Common myeloid progenitor, CD34-positive (primary cell): ENCODE measurements at places on chromosomes 2 and 18.
A peak's percentile ranks its signal among the peaks of the same experiment; 100 is the strongest.

GRCh38 chr2:39938035-39938835 lies 159.2 kb upstream of the THUMPD2 start:
- no peaks in the 10 kb centered on the region for H3K27me3 ChIP-seq
- H3K4me1 ChIP-seq, result peaks cover 8% of the 10 kb centered on the region
- H3K4me3 ChIP-seq, result no peak overlapping the region
- no peaks in the 10 kb centered on the region for H3K36me3 ChIP-seq
- no peak for DNase-seq

- H3K4me1 ChIP-seq, result peaks cover 4% of the 10 kb centered on the region
- H3K27ac ChIP-seq, result peak overlapping the region; percentile 78
- no peaks in the 10 kb centered on the region for H3K36me3 ChIP-seq
- no peak for DNase-seq
These were observed 9.4 kb upstream of the TXNDC2 start for GRCh38 chr18:9876212-9876866.

- H3K36me3 ChIP-seq, result no peaks in the 10 kb centered on the region
- no peaks in the 10 kb centered on the region for H3K4me1 ChIP-seq
- H3K4me3 ChIP-seq, result no peak overlapping the region
- no peaks in the 10 kb centered on the region for H3K27me3 ChIP-seq
These were observed 519.8 kb upstream of the ZNF804A start for GRCh38 chr2:184078496-184078895.

DNA sequence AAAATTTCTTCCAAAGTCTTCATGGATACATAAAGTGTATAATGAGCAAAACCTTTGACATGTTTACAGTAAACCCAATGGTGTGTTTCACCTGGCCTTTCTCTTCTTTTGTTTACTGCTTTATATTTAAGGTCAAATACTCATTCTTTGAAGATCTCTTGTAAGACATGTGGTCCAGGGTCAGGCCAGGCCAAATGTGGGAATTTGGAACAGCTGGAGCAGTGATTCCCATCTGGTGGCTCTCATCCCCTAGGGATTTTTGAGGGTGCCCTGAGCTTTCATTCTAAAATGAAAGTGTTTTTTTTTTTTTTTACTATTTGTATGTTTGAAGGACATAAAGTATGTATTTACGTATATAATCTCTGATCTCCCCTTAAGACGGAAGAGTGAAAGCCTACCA lies 13.8 kb upstream of the MGAT5 start:
- H3K27me3 ChIP-seq, result no peaks in the 10 kb centered on the region
- no peak overlapping the region for H3K4me3 ChIP-seq
- DNase-seq, result no peak
- H3K4me1 ChIP-seq, result peaks cover 3% of the 10 kb centered on the region
- H3K36me3 ChIP-seq, result no peaks in the 10 kb centered on the region

DNA sequence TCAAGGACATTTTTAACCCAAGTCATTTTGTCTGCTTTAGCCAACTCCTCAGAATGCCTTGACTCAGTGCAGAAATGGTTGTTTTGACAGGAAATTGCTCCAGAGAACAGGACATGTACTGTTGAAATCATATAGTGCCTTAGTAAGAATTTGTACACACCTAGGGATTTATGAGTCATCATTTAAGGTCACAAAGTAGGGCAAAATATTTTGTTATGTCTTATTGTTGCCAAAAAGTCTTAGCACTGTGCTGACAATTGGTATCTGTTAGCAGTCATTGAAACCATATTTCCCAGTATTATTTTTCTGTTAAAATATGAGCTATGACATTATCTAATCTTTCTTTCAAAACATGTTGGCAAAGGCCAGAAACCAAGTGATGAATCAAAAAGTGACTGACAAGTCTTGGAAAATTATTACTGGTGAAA lies 104.5 kb downstream of the OSBPL6 start:
- no peaks in the 10 kb centered on the region for H3K36me3 ChIP-seq
- no peaks in the 10 kb centered on the region for H3K27me3 ChIP-seq
- H3K27ac ChIP-seq, result no peak overlapping the region
- H3K4me3 ChIP-seq, result no peak overlapping the region
- DNase-seq, result no peak

GRCh38 chr2:55408918-55409868 lies 10.5 kb downstream of the CCDC88A start:
- peak; percentile 53 for DNase-seq
- no peak overlapping the region for H3K27ac ChIP-seq
- no peak overlapping the region for H3K4me3 ChIP-seq
- H3K4me1 ChIP-seq, result no peaks in the 10 kb centered on the region

GRCh38 chr18:46096651-46097300 lies 1.3 kb downstream of the ATP5F1A start:
- peaks cover 18% of the 10 kb centered on the region for H3K4me1 ChIP-seq
- peak; percentile 30 for DNase-seq
- H3K4me3 ChIP-seq, result peak overlapping the region; percentile 96
- peak overlapping the region; percentile 97 for H3K27ac ChIP-seq
- H3K36me3 ChIP-seq, result peaks cover 14% of the 10 kb centered on the region
- H3K27me3 ChIP-seq, result no peaks in the 10 kb centered on the region

DNA sequence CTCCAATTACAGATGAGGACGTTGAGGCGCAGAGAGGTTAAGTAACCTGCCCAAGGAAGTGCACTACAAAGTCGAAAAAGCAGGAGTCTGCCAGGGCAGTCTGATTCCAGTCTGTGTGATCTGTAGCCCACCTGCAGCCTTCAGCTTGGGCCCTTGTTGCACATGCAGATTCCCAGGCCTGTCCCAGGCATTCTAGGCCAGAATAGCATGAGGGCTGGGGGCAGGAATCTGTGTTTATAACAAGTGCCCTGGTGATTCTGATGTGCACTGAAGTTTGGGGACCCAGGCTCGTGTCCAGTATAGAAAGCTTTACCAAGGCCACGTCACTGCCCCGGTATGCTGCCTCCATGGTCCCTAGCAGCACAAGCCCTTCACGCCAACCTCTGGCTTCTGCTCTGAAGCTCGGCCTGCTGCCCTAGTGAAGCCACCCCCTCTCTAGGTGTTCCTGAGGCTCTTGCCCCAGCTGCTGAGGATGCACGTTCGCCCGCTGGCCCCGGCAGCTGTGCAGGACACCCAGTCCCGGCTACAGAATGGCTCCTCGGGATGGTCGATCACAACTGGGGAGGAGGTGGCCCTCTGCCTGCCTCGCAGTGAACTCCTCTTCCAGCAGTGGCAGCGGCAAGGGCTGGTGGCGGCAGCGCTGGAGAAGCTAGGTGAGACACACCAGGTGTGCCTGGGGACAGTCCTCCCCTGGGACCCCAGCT lies 4.6 kb downstream of the CHRNG start:
- H3K27ac ChIP-seq, result no peak overlapping the region
- no peak for DNase-seq
- no peak overlapping the region for H3K4me3 ChIP-seq
- H3K36me3 ChIP-seq, result peaks cover 12% of the 10 kb centered on the region
- H3K4me1 ChIP-seq, result no peaks in the 10 kb centered on the region
- peaks cover 7% of the 10 kb centered on the region for H3K27me3 ChIP-seq

GRCh38 chr2:47250586-47251403 lies 95.7 kb upstream of the STPG4 start:
- no peak overlapping the region for H3K4me3 ChIP-seq
- H3K36me3 ChIP-seq, result no peaks in the 10 kb centered on the region
- DNase-seq, result no peak

DNA sequence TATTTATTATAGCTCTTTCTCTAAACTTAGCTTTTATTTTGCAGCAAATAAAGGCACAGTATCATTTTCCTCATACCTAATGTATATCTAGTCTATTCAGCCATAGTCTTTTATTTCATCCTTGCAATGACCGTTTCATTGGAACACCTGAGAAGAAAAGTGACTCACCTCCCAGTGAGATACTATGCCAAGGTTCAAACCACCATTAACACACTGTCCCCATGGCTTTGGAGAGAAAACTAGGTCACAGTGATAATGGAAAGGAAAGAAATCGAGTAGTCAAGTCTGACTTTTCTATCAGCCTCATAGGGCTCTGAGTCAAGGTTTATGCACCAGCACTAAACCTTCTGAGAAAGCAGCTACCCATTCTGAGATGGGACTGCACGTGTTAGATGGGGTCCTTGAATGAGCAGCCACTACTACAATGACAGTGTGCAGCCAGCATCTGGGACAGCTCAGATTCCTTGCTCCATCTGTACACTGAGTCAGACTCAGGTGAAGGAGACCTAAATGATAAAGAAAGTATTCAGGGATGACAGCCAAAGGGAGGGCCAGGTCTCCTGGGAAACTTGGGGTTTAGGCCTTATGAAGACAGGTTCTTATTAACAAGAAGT lies 971.1 kb upstream of the ACVR2A start:
- no peaks in the 10 kb centered on the region for H3K27me3 ChIP-seq
- H3K27ac ChIP-seq, result no peak overlapping the region

DNA sequence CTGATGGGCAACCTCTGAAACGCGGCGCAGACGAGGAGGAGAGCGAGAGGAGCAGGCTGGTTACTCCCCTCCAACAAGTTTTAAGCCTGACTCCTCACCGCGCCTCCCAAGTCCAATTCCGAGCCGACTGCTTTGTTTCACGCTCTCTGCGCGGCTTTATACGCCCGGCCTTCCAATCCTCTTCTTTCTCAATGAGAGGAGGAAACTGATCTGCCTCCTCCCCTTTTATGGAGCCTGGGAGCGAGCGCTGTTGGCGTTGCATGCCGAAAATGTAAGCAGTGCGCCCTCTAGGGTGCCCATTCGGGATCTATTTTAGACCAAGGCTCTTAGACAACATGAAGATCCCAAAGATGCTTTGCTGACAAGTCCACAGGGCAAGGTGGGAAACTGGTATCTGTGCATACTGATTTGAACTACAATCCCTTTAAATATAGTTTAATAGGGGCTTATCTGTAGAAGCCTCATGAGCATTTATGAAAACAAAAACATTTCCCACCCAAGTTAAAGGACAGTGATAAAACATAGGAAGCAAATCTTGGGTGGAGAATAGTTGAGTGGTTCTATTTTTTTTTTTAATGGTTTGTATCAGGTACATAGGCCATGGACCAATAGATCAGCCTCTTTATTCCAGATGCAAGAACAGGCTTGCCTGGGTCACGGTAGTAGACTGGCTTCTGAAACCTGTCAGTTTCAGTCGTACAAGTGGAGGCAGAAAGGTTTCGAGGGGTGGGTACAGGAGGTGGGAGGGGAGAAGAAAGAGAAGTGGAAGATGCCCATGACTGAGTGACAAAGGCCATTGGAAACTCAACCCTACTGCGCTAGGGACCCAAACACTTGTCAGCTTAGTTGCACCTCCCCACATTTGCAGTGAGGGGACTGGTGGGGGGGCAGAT lies at the start of gene RND3:
Gene RND3, minus strand, starts transcription at position 131 of the 893 bp plus-strand sequence. CDS start 250 bp downstream, outside the sequence.
- no peak within 1 kb of the TSS for H3K27ac ChIP-seq
- peak within 1 kb of the TSS; percentile 76 for H3K4me3 ChIP-seq
- DNase-seq, result peak; percentile 79
- H3K36me3 ChIP-seq, result no peaks in the 10 kb centered on the region
- peaks cover 7% of the 10 kb centered on the region for H3K4me1 ChIP-seq

- no peaks in the 10 kb centered on the region for H3K4me1 ChIP-seq
- no peak overlapping the region for H3K27ac ChIP-seq
These were observed 33.8 kb upstream of the NEDD4L start for GRCh38 chr18:58010265-58010664.

DNA sequence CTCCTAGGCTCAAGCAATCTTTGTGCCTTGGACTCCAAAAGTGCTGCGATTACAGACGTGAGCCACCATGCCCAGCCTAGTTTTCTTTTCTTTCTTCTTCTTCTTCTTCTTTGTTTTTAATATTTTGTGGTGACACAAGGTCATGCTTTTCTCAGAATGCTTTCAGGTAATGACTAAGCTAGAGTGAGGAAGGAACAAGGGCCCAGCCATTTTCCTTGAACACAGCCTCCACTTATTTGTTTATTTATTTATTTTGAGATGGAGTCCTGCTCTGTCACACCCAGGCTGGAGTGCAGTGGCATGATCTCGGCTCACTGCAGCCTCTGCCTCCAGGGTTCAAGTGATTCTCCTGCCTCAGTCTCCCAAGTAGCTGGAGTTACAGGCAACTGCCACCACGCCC lies 74.3 kb upstream of the ST3GAL5 start:
- no peaks in the 10 kb centered on the region for H3K4me1 ChIP-seq
- no peak overlapping the region for H3K4me3 ChIP-seq
- H3K27me3 ChIP-seq, result no peaks in the 10 kb centered on the region
- no peak overlapping the region for H3K27ac ChIP-seq
- H3K36me3 ChIP-seq, result no peaks in the 10 kb centered on the region

GRCh38 chr18:413233-413632 lies 87.3 kb downstream of the COLEC12 start:
- H3K4me1 ChIP-seq, result peaks cover 12% of the 10 kb centered on the region
- DNase-seq, result peak; percentile 48
- H3K27me3 ChIP-seq, result no peaks in the 10 kb centered on the region

DNA sequence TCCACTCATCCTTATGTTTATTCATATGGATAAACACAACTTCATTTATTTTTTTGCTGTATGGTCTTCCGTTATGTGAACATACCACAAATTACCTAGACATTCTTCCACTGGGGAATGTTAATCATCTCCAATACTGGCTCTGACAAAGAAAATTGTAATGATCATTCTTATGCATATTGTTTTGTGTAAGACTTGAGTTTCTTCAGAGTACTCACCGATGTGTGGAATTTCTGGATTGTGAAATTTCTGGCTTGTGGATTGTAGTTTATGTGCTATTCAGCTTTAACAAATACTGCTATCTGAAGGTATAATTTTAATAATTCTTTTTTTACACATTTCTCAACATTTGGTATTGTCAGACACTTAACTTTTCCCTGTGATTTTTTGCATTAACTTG lies 212.2 kb upstream of the THUMPD2 start:
- no peak for DNase-seq
- no peak overlapping the region for H3K27ac ChIP-seq
- no peak overlapping the region for H3K4me3 ChIP-seq

- DNase-seq, result no peak
- H3K36me3 ChIP-seq, result peaks cover 32% of the 10 kb centered on the region
- H3K4me1 ChIP-seq, result peaks cover 21% of the 10 kb centered on the region
- H3K4me3 ChIP-seq, result no peak overlapping the region
These were observed 126.9 kb downstream of the MBP start for GRCh38 chr18:77005651-77006195.

- no peak overlapping the region for H3K4me3 ChIP-seq
- H3K4me1 ChIP-seq, result peaks cover 4% of the 10 kb centered on the region
- no peaks in the 10 kb centered on the region for H3K27me3 ChIP-seq
- no peak for DNase-seq
- H3K27ac ChIP-seq, result no peak overlapping the region
These were observed 60.9 kb upstream of the MGAT5 start for GRCh38 chr2:134193006-134193405.

GRCh38 chr2:60544062-60544461 lies 9.4 kb downstream of the BCL11A start:
- H3K4me1 ChIP-seq, result peaks cover 31% of the 10 kb centered on the region
- H3K4me3 ChIP-seq, result no peak overlapping the region
- no peaks in the 10 kb centered on the region for H3K27me3 ChIP-seq
- peaks cover 58% of the 10 kb centered on the region for H3K36me3 ChIP-seq
- no peak for DNase-seq
- H3K27ac ChIP-seq, result peak overlapping the region; percentile 44

DNA sequence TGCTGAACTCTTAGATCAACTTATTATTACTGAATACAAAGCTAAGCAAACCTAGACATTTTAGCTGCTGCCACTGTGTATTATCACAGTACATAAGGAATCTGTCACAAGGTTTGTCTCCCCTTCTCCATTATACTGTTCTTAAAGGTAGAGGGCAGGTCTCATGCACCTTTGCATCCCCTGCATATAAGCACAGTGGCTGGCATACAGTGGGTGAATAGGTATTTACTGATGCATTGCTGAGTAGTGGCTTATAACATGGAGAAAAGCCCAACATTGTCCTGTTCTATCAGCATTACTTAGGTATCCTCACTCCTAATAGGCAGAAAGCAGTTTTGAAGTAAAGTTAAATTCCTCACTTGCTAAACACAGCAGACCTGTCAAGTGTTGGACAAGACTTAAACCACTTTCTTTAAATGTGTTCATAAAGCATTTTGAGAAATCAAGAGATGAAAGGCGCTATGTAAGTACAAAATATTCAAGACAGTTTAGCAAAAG lies 43.6 kb downstream of the SF3B1 start:
- no peak overlapping the region for H3K4me3 ChIP-seq

GRCh38 chr18:48336332-48336731 lies 72.9 kb downstream of the ZBTB7C start:
- no peak for DNase-seq
- no peaks in the 10 kb centered on the region for H3K4me1 ChIP-seq
- no peak overlapping the region for H3K27ac ChIP-seq
- H3K4me3 ChIP-seq, result no peak overlapping the region
